ENCODE measurements at places on chromosomes 2 and 18.

DNA sequence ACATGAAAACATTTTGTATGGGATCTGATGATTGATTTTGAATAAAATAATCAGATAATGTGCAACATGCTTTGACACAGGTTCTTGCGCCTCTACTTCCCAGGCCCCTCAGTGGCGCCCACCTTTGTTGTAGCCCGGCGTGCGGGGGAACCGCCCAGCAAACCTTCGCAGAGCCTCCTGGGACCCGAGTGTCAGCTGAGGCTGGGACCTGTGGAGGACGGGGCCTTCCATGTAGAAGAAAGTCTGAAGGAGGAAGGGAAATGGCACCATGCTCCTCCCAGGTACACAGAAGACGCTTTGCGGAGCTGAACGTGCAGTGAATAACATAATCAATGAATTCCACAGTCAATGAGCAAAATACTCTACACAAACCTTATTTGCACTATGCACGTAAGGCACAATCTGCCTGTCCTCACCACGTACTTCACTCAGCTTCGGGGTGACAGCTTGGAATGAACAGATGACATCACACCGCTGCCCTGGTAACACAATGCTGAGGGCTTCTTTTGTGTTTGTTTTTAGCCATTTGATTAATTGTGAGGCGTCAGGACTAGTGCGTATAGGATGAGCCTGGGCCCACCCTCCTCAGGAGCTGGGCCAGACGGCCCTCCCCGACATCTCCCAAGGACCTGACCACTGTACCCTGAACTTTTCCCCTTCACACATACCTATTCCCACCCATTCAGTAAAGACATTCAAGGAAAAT, 78.1 kb downstream of the TWIST2 start:
- no peak for DNase-seq

GRCh38 chr2:148614322-148615049, 30.1 kb upstream of the EPC2 start:
- no peak for DNase-seq

DNA sequence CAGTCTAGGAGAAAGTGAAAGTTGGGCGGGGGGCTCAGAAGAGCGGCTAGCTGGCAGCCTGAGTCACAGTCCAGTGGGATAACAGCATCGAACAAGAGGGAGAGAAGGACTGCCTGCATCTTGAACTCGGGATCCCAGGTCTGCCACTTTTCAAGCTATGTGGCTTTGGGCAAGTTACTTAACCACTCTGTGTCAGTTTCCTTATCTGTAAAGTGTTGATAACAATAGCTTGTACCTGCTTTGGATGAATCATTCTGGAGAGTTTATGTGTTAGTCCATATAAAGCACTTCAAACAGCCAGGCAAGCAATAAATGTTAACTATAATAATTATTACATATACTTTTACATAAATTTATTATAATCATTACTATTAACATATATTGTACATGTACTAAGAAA, 4.6 kb downstream of the DYSF start:
- DNase-seq: no peak

- no peak for DNase-seq
These were observed 137.8 kb downstream of the CLIP4 start for GRCh38 chr2:29253026-29253425.

- DNase-seq: no peak
These were observed 97.2 kb downstream of the DTNA start for GRCh38 chr18:34807106-34807796.

DNA sequence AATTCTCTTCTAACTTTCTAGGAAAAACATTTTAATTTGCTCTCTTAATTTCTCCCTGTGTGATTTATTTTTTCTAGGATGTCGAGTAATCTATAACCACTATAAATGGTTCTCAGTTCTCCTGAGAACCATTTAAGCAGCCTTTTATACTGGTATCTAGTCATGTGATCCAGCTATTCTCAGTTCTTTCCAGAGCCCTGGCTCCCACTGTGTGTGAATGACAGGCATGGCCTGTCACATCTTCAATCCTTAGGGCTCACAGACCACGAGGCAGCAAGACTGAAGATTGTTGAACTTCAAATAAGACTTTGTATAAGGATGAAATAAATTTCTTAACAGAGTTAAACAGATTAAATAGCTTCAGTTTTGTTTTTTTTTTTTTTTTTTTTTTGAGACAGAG, 219.4 kb downstream of the HNMT start:
- DNase-seq: no peak

- no peak for DNase-seq
These were observed 3.4 kb downstream of the MGAT4A start for GRCh38 chr2:98727369-98728087.

GRCh38 chr2:42938671-42939370, 146.4 kb upstream of the HAAO start:
- DNase-seq: no peak

DNA sequence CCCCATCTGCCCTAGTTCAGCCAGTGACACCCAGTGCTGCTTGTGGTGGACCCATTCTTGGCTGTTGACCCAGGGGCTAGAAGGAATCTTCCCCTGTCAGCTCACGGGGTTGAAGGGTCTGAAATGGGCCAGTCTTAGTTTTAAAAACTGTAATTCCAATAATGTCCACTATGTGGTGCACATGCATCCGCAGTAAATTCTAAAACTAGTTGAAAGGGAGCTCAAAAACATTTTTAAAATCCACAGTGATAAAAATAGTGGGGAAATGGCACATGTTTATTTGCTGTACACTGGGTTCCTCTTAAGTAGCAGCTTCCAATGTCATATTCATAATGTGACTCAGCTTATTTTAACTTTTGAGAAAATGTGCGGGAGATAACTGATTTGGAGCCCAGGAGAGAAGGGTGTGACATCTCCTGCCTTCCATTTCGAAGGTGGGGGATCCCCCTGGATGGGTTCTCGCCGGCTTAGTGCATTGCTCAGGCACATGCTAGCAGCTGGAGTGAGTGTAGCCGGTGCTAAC, 32.8 kb downstream of the GRHL1 start:
- DNase-seq: no peak

DNA sequence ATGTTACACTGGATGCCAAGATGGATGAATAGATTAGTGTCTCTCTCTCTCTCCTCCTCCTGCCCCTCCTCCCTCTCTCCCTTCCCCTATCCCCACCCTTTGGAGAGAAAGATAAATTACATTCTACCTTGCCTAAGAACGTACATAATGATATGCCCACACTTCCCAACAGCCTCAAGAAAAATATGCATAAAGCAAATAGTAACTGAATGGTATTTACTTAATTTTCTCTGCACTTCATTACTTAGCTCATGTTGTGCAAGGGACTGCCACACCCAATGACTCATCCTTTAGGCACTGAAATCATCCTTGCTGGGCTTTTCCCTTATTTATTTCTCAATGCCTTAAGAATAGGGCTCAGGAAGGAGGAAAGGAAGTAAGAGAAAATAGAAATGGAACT, 137.3 kb upstream of the PID1 start:
- no peak for DNase-seq

DNA sequence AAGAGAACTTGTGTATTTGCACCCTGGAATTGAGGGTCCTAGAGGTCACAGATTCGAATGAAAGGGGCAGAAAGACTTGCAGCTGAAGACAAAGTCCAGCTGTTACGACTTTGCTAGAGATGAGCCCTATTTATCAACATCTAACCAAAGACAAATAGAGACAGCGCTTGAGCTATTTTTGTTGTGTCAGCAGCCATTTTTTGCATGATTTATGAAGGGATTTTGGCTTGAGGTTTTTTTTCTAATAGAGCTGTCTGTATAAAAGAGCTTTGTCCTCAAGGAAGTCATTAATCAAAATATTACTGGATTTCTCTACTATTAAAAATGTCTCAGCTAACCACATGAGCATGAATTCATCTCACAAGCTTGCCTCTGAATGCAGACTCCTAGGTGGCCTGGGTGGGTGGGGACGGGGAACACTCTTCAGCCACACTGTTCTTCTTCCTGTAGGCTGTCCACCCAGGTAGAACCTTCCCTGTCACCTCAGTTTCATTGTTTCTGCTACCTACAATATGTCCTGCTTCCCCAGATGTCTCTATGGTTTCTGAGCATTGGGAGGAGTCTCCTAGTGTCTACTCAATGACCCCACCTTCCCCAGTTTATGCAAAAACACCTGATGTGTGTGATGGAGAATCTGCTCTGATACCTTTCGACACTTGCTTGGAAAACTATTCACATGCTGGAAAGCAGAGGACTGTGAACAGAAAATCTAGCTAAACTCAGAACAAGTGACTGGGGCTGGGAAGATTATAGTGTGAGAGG, 7.2 kb upstream of the CD226 start:
- no peak for DNase-seq

GRCh38 chr18:23703057-23703986, 14.1 kb downstream of the LAMA3 start:
- DNase-seq: no peak

- no peak for DNase-seq
These were observed 583.7 kb upstream of the HNMT start for GRCh38 chr2:137380610-137381009.

- DNase-seq: no peak
These were observed 249.3 kb downstream of the ZNF521 start for GRCh38 chr18:25102662-25103061.

DNA sequence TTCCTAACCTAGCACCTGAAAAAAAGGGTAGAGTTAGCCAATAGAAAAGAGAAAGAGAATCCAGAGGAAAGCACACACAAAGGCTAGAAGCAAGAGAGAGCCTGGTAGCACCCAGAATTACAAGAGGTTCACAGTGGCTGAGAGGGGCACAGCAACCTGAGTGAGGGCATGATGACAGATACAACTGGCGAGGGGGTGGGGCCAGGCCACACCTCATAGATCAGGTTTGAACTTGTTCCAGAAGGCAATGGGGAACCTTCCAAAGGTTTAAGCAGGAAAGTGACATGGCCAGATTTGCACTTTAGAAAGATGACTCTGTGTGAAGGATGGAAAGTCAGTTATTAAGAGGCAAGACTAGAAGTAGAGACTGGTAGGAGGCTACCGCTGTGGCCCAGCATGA, 148.0 kb downstream of the TTC32 start:
- DNase-seq: no peak

DNA sequence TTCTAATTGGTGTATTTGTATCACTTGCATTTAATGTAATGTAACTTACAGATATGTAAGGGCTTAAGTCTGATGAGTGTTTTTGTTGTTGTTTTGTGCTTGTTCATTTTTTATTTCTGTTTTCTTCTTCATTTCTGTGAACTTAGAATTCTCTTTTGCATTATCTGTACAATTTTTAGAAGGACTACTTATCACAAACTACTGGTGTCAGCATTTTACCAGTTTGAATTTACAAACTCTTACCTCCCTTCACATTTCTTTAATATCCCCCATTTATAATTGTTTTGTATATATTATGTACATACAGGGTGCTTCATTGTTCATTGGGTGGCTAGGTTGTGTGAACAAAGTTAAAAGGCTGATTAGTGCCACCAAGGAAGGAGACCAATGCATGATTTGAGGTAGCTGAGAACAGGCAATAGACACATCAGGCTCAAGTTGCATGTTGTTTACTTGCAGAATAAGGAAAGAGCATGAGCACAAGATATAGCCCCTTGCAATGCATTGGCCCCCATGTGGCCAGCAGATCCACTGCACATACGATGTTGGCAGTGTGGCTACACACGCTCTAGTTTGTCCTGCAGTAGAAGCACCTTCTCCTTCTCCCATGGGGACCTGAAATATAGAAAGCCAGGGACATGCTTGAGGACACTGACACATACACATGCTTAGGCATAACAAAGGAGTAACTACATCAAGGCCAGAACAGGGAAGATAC, 198.2 kb downstream of the CD8B2 start:
- no peak for DNase-seq

DNA sequence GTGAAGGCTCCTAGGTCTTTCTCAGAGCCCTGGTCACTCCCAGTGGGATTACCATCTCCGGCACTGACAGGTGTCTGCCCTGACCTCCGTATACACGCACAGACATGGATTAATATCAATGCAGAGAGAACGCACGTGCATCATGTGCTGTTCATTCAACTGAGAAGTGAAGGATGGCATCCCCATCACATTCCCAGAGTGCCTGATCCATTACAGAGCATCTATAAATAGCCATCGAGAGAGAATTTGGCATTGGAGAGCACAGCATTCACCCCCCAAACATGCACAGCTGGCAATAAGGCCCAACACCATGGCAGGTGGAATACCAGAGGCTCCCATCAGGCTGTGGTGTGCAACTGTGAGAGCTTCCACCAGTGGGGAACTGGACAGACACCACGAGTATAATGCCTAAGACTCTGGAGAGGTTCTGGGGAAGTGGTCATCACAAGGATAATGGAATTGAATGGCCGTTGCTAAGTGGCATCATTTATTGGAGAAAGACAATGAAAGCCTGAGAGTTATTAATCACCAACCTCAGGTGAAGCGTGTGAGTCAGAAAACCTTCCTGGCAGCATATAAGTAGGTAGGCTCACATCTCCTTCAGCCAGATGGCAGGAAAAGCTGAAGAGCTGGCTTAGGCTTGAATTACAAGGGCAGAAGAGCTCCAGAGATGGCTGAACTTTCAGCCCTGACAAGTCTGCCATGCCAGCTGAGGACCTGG, 244.5 kb upstream of the ID2 start:
- DNase-seq: no peak

DNA sequence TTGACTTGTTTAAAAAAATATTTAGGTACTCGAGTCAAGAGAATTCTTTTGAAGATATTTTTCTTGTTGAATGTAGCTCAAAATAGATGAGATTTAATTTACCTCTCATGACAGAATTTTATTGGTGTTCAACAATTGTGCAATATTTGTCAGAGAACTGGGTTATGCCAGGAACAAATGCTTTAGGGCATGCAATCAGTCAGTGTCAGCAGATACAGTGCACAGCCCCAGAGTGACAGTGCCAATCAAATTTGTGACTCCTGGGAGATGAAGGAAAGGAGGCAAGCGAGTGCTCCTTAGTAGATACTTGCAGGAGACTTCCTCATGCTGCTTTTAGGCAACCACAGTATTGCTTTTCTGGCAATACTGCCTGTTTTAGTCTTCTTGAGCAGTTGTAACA, 81.2 kb upstream of the DSEL start:
- no peak for DNase-seq

DNA sequence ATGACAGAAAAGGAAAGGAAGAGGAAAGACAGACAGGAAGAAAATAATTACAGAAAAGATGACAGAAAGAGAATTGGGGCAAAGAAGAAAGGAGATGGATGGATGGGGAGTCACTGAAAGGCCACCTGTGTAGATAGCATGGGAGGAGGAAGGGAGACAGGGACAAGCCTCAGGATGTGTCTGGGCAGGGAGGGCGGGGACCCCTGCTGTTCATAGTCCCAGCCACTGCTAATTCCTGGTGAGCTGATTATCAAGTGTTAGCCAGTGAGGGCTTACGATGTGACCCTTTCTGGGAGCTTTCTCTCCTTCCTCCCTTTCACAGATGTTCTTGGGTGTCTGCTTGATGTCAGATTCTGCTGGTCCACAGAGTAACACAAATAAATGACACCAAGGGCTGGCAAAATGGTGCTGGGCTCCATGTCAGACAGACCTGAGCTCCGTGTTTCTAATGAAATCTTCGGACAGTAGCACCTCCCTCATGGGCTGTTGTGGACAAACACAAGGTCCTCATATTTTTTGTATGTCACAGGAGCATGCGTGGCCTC, 13.6 kb downstream of the FHOD3 start:
- no peak for DNase-seq

- DNase-seq: no peak
These were observed 214.7 kb downstream of the CLIP4 start for GRCh38 chr2:29329899-29330298.

- DNase-seq: no peak
These were observed 4.5 kb downstream of the NBEAL1 start for GRCh38 chr2:203019142-203019541.

GRCh38 chr2:132733094-132733493, 63.1 kb upstream of the LYPD1 start:
- no peak for DNase-seq
